ENCODE measurements at places on chromosomes 11 and 22.

DNA sequence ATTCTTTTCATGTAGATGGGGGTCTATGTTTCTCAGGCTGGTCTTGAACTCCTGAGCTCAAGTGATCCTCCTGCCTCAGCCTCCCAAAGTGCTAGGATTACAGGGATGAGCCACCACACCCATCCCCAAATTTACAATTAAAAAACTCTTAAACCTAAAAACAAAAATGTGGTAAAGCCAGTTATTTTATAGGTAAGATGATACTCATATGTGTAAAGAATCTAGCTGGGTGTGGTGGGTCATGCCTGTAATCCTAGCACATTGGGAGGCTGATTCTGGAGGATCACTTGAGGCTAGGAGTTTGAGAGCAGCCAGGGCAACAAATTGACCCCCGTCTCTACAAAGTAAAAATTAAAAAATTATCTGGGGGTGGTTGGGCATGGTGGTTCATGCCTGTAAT lies 4.0 kb upstream of the RBM14 start:
- DNase-seq, result no peak

DNA sequence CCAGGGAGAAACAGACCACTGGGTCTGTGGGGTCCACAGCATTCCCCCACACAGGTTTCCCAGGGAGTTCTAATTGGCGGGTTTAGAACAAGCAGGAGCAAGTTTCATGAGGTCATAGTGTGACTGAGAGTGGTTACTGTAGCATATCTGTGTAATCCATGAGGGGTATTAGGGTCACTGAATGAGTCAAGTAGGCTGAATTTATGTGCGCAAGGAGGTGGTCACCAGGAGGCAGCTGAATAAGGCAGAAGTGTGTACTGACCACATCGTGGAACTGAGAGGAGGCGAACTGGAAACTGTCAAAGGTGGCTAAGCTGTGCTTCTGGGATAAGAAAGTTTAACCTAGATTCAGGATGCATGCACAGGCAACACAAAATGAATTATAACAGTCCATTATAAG lies 876.0 kb downstream of the METTL15 start:
- DNase-seq, result no peak

GRCh38 chr11:11845071-11845470 lies 3.3 kb downstream of the USP47 start:
- peak; percentile 71 for DNase-seq

DNA sequence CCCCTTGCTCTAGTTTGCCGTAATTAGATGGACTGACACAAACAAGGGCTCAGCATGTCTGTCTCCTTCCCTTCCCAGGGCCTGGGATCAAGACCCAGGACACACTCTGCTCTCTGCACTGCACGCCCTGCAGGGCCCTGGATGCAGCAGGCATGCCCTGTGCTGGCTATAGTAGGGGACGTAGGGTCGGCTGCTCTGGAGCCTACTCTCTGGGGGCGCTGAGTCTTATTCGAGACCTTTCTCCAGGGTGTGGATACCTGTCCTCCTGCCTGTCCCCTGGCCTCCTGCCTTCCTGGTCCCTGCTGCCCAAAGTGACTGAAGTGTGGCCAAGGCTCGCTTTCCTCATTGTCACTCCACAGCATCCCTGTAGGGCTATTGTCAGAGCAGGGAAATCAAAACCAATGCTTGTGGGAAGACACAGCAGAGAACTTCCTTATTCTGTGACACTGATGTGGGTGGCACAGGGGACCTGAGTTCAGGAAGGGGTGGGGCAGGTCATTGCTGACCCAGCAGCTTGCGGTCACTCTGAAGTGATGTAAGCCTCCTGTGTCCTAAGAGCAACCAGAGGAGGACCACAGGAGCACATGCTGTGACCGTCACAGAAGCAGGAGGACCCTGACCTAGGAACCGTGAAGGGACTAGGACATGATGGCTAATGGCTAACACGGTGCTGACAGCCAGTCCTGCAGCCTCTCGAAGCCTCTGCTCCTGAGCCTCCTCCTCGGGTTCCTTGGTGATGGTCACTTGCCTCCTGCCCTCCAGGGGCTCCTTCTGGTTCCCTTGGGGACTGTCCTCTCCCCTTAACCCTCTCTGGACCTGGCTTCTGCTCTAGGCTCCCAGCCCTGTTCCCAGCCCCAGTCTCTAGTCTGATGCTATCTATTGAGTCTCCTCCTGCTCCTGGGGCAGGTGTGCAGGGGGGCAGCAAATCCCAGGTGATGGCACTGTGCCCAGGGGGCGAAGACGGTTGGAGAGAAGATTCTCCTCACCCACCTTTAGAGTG lies 10.3 kb downstream of the APOBEC3A start:
- DNase-seq, result no peak

- no peak for DNase-seq
Observed at GRCh38 chr22:40238425-40239344, 61.0 kb downstream of the TNRC6B start.

DNA sequence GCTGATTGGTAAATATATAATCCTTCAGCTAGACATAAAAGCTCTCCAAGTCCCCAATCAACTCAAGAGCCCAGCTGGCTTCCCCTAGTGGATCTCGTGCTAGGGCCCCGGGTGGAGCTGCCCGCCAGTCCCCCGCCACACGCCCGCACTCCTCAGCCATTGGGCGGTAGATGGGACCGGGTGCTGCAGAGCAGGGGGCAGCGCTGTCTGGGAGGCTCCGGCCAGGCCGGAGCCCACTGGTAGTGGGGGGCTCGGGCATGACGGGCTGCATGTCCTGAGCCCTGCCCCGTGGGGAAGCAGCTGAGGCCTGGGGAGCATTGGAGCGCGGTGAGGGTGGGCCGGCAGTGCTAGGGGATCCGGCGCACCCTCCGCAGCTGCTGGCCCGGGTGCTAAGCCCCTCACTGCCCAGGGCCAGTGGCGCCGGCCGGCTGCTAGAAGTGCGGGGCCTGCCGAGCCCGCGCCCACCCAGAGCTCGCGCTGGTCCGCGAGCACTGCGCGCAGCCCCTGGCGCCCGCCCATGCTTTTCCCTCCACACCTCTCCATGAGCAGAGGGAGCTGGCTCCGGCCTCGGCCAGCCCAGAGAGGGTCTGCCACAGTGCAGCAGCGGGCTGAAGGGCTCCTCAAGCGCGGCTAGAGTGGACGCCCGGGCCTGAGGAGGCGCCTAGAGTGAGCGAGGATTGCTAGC lies 1680.6 kb upstream of the RAG2 start:
- DNase-seq, result no peak

DNA sequence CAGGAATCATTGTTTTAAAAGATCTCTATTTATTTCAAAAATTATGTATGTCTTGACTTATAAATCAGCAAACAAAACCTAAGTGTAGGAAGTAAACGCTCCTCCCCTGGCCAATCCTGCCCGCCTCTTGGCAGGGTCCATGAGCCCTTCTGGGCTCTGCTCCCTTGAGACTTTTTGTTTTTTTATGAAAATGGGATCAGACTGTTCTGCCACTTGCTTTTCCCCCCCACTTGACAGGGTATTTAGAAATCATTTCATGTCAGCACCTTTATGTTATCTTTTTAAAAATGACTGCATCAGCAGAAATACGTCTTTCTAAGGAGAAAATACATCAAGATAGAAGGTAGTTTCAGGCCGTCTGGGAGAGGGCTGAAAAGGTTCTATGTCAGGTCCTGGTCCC lies 35.6 kb downstream of the FBLN1 start:
- DNase-seq, result no peak

DNA sequence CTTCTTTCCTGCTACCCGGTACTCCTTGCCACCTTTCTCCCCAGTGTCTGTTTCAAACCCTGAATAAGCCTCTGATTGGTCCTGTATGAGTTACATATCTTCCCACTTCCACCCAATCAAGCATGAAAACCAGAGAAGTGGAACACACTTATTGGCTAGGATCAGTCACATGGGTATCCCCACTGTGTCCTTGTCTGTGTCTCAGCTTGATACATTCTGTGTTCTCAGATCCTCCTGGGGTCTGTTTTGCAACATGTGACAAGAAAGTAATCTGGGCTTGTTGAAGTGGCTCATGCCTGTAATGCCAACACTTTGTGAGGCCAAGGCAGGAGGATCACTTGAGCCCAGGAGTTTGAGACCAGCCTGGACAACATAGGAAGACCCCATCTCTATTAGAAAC lies 23.9 kb downstream of the MCHR1 start:
- no peak for DNase-seq

DNA sequence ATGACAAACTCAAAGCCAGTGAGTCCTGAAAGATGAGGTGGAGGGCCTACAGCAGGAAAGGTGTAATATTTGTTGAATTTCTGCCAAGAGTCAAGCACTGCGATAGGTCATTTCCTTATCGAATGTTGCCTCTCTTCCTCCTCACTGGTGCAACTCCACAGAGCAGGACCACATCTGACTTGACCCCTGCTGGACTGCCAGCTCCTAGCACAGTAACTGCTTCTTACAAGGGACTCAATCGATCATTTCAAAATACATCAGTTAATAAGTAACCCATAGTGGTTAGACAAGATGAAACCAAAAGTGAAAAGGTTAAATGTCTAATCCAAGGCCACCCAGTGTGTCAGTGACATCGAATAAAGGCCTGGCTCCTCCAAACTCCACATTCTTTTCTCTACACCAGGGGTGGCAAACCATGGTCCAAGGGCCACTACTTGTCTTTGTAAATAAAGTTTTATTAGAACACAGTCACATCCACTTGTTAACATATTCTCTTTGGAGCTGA lies 98.5 kb upstream of the CSNK2A3 start:
- DNase-seq, result no peak

DNA sequence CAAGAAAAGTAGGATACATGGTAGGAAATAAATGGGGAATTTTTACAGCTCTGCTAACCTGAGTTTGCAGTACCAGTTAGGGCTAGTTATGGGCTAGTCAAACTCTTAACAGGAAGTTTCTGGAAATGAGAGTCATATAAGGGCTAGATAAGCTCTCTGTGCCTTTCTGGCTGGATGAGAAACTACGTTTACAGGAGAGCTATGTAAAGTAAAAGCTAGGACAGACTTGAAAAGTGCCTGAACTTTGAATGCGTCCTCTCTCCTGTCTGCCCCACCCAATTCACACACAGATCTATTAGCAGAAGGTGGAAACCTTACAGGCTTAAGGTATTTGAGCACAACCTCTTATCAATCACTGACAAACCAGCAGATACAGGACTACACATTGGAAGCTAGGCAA lies 167.1 kb downstream of the SNX19 start:
- DNase-seq, result no peak

DNA sequence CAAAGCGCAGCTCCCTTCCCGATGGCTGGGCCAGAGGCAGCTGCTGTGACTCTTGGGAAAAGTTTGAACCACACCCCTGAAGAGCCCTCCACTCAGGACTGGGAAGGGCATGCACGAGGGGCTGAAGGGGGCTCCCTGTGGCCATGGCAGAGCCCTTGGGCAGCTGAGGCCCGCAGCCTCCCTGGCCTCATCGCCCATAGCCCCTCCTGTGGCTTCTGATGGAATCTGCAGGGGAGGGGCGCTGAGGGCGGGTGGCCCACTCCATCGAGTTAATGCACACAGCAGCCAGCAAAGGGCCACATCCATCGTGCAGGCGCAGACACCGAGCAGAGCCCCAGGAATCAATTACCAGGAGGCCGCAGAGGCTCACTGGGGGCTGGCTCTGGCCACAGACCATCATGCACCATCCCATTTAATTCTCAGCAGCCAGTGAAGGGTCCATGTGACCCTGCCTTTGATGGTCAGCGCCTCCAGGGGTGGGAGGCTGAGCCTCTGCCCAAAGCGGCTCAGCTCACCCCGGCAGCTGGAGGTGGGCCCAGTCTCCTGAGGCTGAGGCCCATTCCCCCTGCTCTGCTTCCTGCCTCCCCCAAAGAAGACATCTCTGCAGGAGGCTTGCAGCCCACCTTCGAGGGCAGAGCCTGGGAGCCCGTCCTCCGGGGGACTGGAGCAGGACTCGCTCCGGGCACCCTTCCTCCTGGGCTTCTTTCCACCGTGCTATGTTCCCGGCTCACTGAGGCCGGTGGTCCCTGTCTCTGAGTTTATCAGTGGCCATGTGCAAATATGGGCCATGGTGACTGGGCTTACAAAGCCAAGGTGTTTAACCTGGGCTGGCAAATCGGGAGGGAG lies 1410.2 kb downstream of the BRD1 start:
- DNase-seq, result no peak
